ENCODE measurements at places on chromosomes 16 and 17. TPM values are rescaled to one million over a fixed set of nuclear protein-coding genes. Genes with fewer than 3 reads are reported as not detected.

- DNase-seq: no peak
Observed at GRCh38 chr17:61230972-61231820, 168.4 kb upstream of the TBX2 start.

DNA sequence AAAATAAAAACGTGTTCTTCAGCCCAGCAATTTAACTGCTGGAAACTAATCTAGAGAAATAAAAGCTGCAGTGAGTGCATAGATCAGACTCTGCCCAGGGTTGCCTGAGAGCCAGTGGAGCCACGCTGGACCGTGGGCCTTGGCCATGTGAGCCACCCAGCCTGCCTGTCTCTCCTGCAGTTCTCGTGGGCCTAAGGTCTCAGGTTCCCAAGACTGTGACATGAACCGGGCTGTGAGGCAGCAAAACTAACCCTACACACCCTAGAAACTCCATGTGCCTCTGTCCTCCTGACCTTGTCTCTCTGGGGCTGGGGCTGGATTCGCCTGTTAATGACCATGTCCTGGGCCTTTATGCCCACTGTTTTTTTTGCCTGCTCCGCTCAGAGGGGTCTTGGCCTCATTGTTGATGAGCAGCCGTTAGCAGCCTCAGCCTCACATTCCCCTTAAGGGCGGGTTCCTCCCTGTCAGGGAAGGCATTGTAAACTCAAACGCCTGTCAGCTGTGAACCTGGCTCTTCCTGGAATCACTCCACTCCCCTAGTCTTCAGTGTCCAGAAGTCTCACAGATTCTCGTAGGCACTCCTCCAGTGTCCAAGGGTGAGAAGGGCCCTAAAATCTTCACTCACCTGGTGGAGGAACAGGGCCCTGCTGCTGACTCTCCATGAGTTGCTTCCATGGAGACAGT, 16.9 kb downstream of the C16orf90 start:
- no peak for DNase-seq

SPATA33 gene
- 8.3 TPM for total RNA-seq

- no peak for DNase-seq
Observed at GRCh38 chr17:10776381-10776780, 27.5 kb downstream of the TMEM238L start.

GRCh38 chr17:75632863-75633485, at the start of gene SMIM5:
Gene SMIM5, plus strand, starts transcription at chr17:75633434. Its CDS starts 6,768 bp downstream, at chr17:75640202.
- DNase-seq: no peak

DNA sequence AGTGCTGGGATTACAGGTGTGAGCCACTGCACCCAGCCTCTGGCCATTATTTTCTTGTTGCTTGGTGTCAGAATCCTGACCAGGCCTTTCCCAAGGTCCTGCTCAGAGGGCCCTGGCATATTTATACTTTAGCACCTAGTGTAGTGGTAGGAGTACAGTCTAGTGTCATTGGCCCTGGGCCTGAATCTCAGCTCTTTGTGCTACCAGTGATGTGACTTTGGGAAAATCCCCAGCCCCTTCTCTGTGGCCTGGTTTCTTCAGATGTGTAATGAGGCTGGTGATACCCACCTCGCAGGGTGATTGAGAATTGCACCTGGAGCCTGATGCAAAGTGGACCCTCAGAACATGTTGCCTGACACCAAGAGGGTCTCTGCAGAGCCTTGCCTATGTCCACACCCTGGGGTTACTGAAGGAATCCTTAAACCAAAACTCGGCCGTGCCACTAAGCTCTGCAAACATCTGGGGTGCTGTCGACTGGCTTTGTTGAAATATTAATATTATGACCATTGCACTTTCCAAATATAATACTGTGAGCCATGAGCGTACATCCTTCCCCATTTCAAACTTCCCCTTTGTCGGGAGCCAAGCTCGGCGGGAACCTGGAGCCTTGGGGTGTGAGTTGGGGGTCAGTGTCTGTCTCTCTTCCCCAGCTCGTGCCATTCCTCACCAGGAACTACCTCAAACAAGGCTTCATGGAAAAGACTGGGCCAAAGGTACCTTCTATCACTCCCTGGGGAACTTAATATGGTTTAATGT, 18.0 kb upstream of the RNF135 start:
- no peak for DNase-seq

KCNH4 gene
- total RNA-seq: 0.05 TPM

NPIPB6 gene
- total RNA-seq: not detected

DNA sequence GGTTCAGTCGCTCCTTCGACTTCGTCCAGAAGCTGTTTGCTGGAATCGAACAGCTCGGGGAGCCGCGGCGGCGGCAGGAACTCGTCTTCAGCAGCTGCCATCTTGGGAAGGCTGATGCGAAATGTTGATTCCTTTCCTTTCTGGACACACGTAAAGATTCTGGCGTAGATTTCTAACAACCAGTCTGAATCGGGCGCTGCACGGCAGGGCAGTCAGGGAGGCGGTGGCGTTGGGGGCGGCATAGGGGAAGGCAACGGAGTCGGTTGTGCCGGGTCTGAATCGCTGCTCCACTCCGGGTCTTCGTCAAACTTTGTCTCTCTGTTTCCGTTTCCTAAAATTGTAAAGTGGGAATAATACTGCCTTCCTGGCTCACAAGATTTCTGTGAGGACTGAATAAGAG, 30.3 kb downstream of the TEX14 start:
- no peak for DNase-seq

DNA sequence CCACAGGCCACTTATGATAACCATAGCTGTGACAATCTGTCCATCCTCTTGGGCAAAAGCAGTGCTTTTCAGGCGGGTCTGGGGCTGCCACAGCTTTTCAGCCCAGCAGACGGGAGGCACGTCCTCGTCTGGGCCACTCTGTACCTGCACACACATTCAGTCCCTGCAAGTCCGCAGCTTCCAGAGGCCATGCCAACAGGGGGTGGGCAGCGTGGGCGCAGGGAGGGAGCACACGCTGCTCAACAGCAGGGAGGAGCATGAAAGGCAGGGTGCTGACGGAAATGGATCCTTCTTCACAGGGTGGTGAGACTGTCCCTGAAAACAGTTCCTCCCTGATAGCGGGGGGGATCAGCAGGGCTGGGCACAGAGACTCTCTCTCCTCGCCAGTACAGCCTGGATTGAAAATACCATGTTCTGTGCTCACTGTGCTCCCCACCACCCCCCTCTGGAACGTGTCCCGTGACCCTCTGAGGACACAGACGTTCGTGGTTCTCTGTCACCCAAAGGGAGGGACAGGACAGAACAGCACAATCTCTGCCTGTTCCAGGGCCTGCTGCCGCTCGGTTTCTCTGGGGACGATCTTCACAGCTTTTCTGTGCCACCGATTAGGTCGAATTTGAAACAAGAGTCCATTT, 41.7 kb downstream of the PEMT start:
- DNase-seq: no peak

GRCh38 chr16:1030473-1030901, 42.1 kb upstream of the SSTR5 start:
- DNase-seq: no peak

GRCh38 chr17:48095611-48096010, 5.7 kb downstream of the CBX1 start:
- no peak for DNase-seq

DNA sequence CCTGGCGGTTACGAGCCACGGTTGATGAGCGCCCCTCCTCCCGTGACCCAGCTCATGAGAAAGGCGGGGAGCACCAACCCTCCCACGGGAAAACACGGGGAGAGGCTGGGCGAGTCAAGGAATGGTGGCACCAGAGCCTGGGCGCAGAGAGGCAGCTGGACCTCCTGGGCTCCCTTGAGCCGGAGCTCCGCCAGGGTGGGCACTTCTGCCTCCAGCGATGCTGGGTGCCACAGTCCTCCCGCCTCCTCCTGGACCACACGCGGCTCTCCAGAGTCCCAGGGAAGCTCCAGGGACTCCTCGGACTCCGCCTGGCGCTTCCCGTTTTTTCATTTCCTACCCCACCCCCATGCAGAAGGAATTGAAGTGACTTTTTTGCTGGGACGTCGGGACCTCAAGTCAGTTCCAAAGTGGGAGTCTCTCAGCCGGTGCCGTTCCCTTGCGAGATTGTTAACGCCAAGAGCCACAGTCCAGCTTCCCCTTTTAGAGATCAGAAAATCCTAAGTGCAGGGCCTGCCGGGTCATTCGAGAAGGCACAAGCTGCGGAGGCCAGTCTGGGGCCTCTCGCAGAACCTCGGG, 6.6 kb upstream of the CBX8 start:
- no peak for DNase-seq

FA2H gene
- total RNA-seq: 0.34 TPM

GRCh38 chr16:67441271-67441753, 10.4 kb downstream of the HSD11B2 start:
- no peak for DNase-seq

ZG16 gene
- total RNA-seq: not detected

- no peak for DNase-seq
Observed at GRCh38 chr16:82886146-82886545, 259.4 kb downstream of the CDH13 start.

GRCh38 chr17:48246612-48247011, 139.0 kb downstream of the SNX11 start:
- no peak for DNase-seq

GRCh38 chr16:12158428-12158827, 181.9 kb downstream of the SNX29 start:
- no peak for DNase-seq

DNA sequence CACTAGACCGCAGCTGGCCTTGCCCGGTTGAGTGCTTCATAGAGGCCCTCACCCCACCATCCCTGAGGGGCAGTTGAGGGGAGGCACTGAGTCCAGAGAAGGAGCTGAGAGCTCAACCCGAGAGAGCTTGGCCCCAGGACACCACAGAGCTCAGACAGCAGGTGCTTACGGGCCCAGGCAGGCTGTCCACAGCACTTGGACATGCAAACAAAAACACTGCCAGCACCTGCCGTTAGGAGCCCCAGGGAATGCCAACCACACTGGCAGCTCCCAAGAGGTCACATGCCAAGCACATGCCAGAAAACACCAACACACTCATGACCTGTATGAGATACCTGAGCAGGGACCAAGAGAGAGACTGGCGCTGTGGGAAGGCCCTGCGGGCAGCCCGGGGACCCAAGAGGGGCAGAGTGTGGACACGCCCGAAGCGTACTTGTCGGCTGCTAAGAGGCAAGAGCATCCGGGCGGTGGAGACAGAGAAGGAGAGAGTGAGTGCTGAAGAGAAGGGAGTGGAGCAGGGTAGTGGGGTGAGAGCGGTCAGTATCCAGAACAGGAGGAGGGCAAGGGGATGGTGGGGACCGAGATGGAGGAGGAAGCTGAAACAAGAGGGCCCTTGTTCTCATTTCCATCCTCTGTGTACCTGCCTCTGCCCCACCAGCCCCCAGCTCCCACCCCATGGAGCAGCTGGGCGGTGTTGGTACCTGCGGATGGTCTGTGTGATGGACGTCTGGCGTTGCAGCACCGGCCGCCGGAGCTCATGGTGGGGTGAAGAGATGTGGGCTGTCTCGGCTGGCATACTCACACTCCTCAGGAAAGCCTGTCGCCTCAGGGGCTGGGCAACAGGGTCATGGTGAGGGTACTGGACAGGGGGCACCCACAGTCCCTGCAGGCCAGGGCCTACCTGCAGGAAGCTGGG, 8.2 kb downstream of the RHBDF1 start:
- no peak for DNase-seq

DNA sequence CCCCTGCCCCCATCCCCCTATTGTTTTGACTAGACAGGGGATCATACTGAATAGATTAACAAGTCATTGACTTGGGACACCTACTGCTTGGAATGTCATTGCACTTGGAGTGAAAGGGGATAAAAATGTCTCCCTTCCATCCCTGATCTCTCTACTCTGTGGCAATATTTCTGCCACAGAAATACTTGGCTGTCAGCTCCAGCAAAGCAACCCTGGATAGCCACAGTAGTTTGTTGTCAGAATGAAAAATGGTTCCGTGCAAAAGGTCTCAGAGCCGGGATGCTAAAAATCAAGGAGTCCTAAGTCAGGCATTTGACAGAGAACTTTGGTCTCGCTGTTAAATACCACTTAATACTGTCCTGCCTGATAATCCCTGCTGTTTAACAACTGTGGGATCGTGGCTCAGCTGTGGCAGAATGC, 722.0 kb upstream of the SOX9 start:
- DNase-seq: no peak

GRCh38 chr16:2428051-2428783, 1.0 kb upstream of the CCNF start:
- DNase-seq: no peak

GRCh38 chr16:10465821-10466220, 80.0 kb downstream of the ATF7IP2 start:
- DNase-seq: no peak

FBXW10 gene
- total RNA-seq: not detected

GRCh38 chr17:32288615-32289014, 23.0 kb downstream of the RHBDL3 start:
- no peak for DNase-seq

DNA sequence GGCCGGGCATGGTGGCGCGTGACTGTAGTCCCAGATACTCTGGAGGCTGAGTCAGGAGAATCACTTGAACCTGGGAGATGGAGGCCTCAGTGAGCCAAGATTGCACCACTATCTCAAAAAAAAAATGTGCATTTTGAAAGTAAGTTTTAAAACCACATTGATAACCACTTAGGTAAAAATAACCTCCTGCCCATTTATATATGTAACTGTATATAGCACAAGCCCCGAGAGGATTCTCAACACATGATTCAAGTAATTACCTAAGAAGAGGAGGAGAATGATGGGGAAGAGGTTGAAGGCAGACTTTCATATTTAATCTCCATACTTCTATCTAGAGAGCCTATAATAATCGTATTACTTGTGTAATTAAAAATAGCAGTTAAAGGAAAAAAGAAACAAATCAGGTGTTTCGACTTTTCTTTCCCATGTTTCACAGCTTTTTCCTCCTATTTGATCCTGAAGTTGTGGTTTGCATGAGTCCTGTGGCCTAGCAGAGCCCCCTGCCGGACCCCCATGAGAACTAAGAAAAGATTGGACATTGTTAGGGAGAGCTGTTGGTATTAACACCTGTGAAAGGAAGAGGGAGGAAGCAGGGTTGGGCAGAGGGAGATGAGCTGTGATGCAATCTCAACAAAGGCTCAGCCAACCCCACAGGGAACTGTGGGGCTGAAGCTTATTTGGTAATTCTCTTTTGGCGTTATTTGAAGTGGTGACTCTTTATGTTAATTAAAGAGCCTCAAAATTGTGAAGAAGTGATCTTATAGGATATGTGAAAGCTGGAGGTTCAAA, 22.1 kb downstream of the PMFBP1 start:
- no peak for DNase-seq

ATP1B2 gene
- total RNA-seq: not detected

GGT6 gene
- not detected for total RNA-seq

GRCh38 chr16:56889206-56889605, 24.2 kb downstream of the SLC12A3 start:
- no peak for DNase-seq

GRCh38 chr17:17941015-17941414, 31.2 kb downstream of the TOM1L2 start:
- DNase-seq: no peak

DNA sequence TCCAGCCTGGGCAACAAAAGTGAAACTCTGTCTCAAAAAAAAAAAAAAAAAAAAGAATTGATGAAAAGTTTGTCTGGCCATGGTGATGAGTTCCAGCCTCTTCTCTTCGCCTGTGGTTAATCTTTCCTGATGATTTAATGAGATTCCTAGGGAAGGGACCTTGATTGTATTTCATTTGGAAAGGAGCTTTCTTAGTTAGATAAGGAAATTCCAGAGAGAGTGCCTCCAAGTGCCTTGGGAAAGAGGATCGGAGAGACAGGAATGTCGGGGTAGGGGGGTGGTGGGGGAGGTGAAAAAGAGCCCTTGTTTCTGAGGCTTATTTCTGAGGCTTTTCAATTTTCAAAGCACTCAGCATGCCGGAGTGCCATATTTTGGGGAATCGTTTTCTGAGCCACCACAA, 93.2 kb upstream of the SIAH1 start:
- no peak for DNase-seq

CENPT gene
- total RNA-seq: 48.5 TPM

- no peak for DNase-seq
Observed at GRCh38 chr16:77961814-77962213, 60.5 kb upstream of the CLEC3A start.
